ENCODE measurements at places on chromosomes 4 and X.

DNA sequence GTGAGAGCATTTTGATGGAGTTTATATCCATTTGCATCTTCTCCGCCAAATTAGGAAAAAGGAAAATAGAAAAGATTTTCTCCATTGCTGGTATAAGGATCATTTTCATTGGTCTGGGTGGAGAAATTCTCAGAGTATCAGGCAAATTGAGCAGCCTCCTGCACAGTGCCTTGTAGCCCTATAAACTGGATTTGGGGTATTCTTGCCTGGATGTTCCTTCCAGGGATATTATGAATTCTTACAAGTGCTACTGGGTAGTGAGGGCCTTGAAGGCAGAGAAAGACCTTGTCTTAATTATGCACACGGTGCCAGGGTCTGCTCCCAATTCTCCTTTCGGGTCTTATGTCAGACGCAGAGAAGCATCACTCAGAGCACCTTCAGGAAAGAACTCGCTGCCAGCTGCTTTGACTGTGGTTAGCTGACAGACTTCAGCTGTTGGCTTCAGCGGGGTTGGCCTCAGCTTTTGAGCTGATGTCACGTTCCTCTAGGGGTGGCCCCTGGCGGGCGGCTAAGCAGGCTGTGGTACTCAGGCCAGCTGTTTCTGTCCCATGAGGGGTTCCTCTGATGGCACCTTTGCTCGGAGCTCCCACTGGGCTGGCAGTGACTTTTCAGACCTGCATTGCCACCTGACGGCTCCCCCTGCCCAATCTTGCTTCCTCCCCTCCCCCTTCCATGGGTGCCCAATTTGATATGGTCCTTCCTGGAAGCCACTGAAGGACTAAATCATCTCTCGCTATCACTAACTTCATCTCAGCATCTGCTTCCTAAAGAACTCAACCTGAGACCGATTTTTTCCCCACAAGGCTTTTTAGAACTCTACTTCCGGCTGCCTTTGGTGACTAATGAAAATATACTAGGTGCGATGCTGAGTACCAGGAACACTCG is 519.5 kb downstream of the BCOR start:
- no peak for DNase-seq

DNA sequence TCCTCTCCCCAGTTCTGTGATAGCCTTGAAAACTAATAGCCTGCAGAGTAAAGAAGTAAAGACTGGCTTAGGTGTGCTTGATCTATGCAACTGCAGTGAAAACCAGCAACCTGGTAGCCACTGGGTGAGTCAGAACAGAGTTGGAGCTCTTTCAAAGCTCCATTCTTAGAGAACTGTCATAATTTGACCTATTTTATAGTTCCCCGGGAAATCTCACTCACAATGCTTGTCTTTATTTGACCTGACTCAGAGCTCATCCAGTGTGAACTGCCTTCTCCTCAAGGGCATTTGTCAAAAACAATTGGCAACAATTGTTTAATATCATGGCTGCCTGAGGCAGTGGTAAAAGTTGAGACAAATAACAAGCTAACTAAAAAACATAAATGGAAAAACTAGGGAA is 213.0 kb upstream of the NHS start:
- no peak for DNase-seq

- DNase-seq, result no peak
Observed at GRCh38 chr4:10135260-10135659, 18.7 kb upstream of the WDR1 start.

DNA sequence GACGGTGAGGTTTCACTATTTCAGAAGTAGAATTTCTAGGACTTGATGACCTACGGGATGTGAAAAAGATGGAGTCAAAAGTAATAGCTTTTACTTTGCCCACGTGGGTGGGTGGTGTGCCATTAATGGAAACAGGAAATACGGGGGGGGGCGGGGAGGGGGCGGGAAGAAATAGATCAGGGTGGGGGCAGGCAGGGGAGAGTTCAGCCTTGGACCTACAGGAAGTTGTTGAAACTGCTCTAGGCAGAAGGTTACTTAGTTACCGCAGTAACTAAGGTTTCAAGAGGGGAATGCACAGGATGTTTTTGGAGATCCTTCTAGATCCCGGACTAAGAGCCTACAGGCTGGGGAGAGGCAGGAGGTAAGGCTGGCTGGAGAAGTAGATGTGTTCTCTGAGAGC is 3.6 kb upstream of the FHL1 start:
- no peak for DNase-seq

GRCh38 chrX:141175786-141176185 is 1.1 kb downstream of the LDOC1 start:
- DNase-seq, result no peak

- DNase-seq, result no peak
Observed at GRCh38 chrX:30920271-30920670, 31.2 kb upstream of the TAB3 start.

DNA sequence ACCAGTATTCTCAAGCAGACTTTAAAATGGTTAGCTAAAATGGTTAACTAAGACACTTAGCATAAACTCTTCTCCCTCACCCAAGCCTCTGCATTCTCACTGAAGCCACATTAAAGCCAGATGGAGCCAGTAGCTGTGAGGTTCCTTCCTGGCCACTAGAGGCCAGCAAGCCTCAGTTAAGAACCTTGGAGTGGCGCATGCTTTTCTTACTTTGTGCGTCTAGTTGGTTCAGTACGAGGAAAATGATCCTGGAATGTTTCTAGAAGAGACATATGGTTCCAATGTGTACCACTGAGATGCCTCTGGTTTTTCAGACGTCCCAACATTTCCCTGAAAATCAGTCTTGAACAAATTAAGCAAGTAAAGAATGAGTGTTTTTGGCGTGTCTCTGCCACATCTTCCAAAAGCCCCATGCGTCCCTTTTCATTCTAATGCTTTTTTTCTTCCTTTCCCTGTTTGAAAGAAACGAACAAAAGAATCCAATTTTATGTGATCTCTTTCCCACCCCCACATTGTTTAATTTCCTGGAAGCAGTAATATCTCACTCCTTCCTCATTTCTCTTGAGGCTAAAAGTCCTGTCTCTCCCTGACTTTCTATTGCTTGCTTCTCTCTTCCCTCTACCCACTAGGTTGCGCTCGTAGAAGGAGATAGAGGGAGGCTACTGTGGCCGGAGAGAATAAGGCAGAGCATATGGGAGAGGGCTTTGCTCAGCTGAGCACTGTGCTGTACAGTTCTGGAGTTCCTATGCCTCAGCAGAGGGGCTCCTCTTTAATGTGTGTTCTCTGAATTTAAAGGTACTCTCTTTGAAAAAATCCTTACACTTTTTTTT is 82.9 kb upstream of the TAB3 start:
- peak; percentile 1 for DNase-seq

DNA sequence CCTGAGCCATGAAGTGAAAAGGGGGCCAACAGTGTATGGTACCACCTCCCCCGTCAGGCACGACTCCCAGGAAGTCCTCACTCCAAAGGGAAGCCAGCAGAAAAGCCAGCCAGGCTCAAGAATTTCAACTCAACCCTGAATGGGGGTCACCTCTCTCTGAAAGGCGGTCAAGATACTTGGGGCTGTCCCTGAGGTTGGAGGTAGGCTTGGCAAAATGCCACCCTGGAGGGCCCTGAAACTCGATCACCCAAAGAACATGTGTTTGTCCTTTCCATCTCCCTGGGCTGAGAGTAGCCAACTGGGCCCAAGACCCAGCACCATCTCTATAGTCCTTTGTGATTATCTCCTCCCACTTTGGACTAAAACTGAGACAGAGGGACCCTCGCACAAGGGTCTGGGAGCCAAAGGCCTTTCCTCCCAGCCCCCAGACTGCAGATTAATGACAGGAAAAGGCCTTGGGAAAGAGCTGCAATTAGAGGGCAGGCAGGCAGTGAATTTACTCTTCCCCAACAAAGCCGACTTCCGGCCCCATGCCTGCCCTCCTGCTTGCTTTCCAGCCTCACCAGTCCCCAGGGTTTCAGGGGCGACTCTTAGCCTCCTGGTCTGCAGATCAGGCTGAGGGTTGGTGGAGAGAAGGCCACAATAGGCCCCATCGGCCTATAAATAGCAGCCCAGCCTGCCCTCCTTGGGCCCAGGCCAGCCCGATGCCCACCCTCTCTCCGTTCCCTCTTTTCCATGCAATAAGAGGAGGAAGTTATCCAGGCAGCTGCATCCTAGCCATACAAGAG is 5.6 kb downstream of the SASH3 start:
- DNase-seq, result no peak

DNA sequence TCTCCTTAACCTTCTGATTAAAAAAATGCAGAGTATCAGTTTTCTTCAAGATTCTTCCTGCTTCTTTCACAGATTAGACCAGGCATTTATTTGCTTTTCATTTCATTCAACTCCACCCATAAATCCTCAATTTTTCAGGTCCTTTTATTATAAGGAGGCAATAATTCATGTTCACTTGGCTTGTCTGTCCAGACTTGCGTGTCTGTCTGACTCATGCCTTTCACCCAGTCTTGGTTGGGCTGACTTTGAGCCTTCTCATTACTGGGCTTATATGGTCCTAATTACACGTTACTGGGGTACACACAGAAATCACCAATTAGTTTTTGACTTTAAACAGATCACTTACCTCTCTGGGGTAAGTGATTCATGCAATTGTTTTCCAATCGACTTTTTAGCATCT is 48.8 kb upstream of the GALNT7 start:
- DNase-seq, result no peak

DNA sequence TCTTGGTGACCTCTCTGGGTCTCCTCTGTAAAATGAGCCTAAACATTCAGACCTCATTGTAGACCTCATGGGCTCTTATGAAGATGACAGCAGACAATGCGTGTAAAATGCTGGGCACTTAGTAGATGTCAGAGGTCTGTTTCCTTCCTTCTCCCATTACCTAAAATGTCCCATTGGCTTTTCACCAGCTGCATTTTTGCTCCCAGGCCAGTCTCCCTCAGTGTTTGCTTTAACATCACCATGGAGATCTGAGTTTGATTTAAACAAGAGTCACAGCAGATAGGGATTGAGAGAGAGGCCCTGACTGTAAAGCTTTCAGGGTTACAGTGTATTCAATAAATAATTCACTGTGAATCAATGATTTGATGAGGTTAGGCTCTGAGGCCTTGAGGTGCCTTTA is 24.3 kb downstream of the PSAPL1 start:
- no peak for DNase-seq

- no peak for DNase-seq
Observed at GRCh38 chr4:123555807-123556273, 159.2 kb downstream of the SPRY1 start.

DNA sequence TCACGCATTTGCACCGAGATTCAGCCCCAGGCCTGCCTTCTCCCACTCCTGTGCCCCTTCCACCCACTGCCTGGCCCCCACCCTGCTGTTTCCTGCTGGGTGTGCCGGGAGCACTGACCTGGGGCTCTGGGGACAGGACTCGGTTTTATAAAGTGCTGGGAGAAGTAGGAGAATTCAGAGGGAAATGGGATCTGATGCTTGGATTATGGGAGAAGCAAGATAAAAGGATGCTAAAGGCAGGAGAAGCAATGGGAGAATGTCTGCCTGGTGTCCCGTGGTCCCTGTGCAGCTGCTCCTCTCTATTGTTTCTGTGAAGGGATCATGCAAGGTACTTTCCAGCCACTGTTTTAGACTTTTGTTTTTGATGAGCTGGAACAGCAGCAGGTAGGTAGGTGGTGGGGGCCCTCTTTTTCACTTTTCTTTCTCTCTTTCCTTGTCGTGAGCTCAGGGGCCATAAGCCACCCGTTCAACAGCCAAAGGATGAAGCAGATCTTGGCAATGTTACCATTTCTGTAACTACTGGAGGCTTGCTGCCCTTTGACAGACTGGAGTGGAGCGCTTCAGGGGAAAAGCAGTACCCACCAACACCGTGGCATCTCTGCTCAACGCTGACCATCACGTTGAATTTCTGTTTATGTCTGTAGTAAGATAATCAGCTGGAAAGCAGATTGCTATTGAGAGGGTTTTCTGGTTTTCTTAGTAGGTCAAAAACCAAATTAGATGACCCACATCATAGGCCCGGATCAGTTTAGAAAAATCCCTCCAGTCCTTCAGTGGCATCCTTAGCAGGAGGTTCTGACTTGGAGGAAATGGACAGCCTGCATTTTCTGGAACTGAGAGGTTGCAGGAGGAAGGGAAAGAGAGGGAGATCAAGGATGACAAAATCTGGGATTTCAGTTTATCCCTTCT is 63.8 kb upstream of the ENPP6 start:
- no peak for DNase-seq

Measured in iPS DF 6.9 (cell line).